Right forelimb (tissue), 1 donor: ENCODE measurements at places on chromosomes 7 and 10.

DNA sequence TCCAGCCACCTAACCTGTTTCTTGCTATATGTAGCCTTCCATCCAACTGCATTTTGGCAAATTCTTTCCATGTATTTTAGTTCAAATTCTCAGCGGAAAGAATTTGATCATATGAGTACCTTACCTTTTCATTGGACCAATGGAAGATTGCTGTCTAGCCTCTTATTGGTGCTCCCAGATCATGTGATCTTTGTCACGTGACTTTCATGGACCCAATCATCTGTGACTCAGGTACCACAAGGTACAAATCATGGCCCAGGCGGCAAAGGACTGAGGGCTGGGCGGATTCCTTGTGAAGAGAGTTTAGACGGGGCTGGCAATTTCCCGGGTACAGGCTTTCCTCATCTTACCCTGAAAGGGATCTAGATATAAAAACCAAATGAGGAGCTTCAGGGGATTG, 85.9 kb upstream of the TBX20 start:
- DNase-seq = no peak

DNA sequence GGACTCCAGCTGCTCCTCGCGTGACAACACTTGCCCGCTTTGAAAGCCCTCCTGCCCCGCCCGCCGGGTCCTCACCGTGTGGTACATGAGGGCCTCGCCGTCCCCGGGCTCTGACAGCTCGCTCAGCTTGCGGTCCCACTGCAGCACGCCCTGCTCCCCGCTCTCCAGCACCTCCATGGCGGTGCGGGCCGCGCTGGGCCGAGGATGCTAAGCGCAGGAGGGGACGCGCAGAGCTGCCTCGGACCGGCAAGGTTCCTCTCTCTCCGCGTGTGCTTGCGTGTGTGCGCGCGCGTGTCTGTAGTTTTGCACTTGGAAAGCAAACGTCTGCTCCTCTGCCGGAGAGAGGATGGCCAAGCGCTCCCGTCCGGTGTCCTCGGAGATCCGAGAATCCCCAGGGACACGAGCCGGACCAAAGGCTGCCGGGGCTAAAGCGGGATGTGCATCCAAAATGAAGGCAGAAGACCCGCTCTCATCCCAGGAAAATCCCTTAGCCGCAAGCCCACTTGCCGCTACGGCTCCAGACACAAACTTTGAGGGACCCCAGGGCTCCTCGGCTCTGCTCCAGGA, at the start of gene CREB3L2:
CREB3L2 (minus strand) TSS at position 558 of the 567 bp plus-strand sequence; CDS start at position 177, 381 bp downstream.
- DNase-seq = peak; percentile 82

GRCh38 chr7:13986208-13986607, 3.3 kb downstream of the ETV1 start:
- no peak for DNase-seq

- no peak for DNase-seq
Observed at GRCh38 chr7:129913428-129913827, 39.3 kb downstream of the UBE2H start.

DNA sequence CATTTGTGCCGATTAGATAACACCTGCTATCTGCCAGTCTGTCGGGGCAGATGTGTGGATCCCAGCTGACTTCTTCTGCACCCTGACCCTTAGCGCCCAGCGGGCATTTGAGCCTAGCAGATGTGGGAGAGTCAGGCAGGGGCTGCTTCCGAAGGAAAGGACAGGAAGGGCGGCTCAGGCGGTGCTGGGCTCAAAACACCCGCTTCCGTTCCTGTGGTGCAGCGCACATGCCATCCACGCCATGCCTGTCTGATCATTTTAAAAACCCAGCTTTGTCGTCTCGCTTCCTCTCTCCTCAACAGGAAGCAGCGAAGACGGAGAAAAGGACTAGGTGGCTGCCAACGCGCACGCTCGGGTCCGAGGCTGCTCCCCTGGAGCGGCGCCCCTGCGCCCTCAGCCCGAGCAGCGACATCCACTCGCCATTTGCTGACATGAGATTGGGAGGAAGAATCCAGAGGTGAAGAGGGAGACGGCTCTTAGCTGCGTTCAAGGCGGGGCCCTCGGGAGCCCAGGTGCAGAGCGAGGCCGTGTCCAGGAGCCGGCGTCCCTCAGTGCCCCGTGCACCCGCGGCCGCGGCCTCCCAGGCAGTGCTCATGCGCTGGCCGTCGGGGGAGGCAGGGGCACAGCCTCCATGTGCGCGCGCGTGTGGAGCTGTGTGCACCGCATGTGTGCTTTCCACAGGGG, 5.9 kb upstream of the BHLHA15 start:
- DNase-seq = no peak

GRCh38 chr10:106387063-106387462, 777.4 kb downstream of the SORCS1 start:
- no peak for DNase-seq

GRCh38 chr7:156218544-156219306, 406.5 kb upstream of the SHH start:
- no peak for DNase-seq

DNA sequence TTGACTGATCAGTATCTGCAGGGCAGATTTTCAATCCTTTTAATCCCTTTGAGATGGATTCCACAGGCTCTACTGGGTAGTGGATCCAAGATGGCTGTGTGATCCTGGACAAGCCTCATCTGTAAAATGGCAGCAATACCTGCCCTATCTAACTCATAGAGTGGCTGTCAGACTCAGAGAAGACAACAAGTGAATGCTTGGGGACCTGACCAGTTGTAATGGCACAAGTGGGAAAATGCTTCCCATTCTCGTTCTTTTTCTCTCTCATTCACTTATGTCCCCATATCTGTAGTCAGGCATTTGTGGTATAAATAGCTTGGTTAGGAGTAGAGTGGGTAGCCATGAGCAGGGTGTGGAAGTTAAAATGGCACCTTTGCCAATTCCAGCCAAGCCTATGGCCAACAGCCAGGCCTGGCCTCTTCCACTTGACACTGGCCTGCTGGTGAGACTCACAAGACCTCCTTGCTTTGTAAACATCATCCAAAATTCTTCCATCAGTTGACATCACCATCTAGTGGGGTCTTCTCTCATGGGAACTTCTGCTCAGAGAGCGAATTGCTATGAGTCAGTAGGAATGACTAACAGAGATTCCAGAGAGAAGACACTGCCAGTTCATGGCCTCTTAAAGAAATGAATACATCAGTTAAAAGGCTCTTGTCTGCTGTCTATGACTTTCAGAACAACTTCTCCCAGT, 150.1 kb downstream of the PLPP4 start:
- DNase-seq = no peak

GRCh38 chr10:11742009-11742778, at the start of gene ECHDC3:
Gene ECHDC3, plus strand, starts transcription at chr10:11742382. Its CDS starts 195 bp downstream, at chr10:11742577.
- peak; percentile 68 for DNase-seq

DNA sequence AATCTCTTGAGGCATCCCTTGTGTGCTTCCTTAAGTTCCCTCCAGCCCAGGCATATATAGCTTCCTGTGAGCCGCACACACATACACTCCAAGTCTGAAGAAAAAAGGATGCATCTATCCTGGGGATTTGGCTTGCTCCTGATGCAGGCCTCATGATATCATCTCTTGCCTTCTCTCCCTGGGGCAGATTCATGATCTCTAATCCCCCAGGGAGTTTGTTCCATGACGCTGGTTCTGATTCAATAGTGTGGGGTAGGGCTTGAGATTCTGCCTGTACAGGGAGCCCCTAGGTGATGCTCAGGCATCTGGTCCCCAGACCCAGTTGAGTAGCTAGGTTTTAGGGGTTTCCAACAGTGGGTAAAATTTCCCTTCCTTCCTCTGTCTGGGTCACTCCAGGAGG, 1.5 kb downstream of the PON1 start:
- no peak for DNase-seq

- DNase-seq = no peak
Observed at GRCh38 chr7:41421056-41421455, 281.8 kb downstream of the INHBA start.

- DNase-seq = no peak
Observed at GRCh38 chr7:90824386-90825307, 228.5 kb downstream of the CDK14 start.

DNA sequence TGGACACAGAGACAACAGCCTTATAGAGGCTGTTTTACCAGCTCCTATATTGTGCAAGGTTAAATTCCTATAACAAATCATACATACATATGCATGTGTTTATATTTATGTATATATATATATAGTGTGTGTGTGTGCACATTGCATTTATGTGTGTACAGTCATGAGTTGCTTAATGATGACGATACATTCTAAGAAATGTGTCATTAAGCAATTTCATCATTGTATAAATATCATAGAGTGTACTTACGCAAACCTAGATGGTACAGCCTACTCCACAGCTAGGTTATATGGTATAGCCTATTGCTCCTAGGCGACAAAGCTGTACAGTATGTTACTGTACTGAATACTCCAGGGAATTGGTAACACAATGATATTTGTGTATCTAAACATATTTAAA, 30.1 kb upstream of the TNKS2 start:
- no peak for DNase-seq

GRCh38 chr7:122965306-122965705, 30.2 kb downstream of the TAS2R16 start:
- no peak for DNase-seq

DNA sequence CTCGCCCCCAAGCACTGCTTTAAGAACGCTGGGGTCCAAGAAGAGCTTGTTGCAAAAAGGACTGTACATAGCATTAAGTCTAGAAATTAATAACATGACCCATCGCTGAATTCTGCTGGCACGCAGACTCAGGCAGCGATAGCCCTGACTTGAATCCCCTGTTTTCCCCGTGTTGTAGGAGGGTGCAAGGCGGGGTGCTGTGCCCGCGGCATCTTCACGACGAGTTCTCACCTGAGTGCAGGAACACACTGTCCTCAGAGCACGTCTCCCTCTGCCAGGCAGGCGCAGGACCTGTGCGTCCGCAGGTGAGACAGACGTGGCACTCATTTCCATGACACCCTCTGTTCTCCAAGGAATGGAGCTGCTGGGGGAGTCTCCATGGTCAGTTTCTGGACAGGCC, 243.2 kb downstream of the TCERG1L start:
- no peak for DNase-seq

GRCh38 chr7:69676247-69676646, 78.0 kb downstream of the AUTS2 start:
- DNase-seq = no peak

DNA sequence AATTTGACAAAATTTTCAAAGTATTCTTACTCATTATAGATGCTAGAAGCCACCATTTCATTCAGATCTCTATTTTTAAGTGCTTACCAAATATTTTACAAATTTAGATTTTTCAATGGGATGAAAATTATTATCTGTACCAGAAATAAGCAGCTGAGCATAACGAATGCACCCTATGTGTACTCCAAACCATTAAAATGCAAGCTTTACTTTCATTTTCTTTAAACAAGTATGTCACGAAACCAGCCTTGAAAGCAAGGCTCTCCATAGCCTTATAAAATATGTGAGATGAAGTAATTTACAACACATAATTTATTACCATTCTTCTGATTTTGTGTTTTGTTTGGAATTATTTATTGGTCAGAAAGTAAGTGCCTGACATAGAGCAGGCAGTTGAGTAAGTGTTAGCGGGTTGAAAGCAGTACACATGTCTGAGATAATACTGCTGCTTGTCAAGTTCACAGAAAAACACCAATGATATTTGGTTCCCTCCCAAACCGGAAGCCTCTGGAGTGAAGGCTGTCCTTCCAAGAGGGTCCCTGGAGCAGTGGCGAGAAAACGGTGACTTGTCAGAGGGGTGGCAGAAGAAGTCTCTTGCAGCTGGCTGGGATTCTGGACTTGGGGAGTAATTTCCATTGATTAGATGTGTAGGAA, 322.7 kb upstream of the PFKP start:
- no peak for DNase-seq

DNA sequence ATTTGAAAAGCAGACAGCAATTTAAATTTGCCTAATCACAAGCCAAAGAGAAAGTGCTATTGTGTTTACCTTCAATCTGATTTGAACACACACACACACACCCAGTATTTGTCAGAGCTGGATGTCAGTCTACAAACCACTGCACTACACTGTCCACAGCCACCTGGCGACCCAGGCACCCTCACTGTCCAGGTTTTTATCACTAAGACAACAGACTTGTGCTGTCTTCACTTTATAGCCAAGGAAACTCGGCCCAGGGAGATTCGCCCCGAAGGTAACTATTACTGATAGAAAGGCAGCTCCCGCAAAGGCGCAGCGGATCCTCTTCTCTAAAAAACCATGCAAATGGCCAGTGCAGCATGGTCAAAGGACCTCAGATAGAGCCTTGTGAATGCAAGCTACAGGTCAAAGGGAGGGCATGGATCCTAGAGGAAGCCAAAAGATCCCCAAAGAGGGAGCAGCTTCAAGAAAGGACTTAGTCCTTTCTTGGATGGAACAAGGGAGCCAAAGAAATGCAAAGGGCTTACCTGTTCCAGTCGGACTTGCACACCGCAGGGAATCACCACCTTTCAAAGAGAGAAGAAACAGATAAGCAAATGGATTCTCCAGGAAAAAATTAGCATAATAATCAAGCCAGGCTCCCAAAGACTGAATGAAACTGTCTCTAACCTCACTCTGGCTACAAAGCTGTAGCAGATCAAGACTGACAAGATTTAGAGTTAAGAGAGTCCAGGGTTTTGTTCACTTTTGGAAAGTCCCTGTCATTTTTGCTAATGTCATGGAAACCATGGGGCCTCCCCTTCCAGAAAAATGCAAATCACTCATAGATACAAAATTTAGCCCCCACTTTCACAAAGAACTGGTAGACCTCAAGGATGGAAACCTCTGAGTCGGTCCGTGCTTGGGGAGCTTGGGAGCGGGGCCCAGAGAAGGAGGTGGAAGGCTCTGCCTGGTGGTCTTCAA, 101.1 kb downstream of the TNS3 start:
- DNase-seq = no peak
